COR-L47 (cell line): ENCODE measurements at places on chromosomes 7 and 10.

DNA sequence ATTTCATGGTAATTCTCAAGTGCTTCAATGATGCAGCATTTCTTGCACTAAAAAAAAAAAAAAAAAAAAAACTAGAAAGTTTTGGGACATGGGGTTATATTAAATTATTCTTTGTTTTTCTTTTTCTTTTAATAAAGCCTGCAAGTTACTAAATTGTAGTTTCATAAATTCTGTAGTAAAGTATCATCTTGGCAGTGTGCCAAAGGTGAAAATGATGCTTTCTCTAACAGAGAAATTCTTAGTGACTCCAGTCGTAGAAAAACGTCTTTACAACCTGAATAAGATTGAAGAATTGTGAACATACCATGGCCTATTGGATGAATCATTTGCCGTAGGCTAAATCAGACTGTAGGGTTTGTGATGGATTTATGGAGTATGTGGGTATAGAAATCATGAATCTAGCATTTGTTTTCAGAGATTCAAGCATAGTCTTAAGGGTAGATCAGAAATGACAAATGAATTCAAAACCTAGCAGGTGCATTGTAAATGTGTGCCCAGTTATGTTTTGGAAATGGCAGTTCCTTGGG is 27.1 kb downstream of the RBM17 start:
- DNase-seq, result no peak

DNA sequence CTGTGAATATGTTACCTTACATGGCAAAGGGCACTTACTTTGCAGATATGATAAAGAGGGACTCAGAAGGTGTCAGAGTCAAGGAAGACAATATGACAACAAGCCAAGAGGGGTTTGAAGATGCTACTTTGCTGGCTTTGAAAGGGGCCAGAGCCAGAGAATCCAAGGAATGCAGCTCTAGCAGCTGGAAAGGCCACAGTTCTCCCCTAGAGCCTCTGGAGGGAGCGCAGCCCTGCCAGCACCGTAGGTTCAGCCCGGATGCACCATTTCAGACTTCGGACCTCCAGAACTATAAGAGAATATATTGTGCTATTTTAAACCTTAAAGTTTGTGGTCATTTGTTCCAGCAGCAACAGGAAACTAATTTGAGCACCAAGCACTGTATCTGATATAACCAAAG is 32.9 kb upstream of the WDR11 start:
- no peak for DNase-seq

GRCh38 chr7:85191383-85191782 is 4.5 kb upstream of the SEMA3D start:
- DNase-seq, result peak; percentile 22

DNA sequence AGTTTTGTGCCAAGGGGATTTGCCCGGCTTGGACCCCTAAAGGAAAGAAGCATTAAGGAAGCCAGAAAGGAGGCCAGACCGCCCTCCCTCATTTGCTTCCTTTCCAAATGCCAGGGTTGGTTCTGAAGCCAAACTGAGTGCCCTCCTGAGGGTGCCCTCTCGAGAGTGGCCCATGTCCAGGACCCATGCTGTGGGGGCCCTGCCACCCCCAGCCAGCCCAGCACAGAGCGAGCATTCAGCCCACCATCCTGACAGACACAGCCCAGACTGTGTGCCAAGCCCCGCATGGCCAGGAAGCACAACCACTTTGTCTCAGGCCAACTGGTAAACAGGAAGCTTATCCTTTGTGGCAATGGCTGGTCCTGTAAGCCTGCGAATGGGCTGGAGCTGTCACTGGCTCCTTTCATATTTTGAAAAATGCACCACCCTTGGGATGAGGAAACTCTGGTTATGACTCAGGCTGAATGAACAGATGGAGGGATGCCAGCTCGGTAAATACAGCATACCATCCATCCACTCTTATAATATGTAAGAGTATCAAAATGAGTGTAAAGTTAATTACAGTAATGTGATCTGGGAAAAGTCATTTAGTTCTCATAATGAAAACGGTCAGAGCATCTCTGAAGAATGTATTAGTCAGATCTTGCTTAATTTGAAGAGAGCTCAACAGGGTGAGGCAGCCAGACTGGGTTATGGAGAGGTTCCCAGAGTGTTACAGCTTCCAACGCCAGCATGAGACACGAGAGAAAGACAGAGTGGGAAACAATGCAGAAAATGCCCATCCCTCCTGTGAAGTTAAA is 65.0 kb downstream of the STK17A start:
- peak; percentile 33 for DNase-seq

- DNase-seq, result no peak
These were observed 99.4 kb downstream of the ZMIZ1 start for GRCh38 chr10:79168210-79168609.

DNA sequence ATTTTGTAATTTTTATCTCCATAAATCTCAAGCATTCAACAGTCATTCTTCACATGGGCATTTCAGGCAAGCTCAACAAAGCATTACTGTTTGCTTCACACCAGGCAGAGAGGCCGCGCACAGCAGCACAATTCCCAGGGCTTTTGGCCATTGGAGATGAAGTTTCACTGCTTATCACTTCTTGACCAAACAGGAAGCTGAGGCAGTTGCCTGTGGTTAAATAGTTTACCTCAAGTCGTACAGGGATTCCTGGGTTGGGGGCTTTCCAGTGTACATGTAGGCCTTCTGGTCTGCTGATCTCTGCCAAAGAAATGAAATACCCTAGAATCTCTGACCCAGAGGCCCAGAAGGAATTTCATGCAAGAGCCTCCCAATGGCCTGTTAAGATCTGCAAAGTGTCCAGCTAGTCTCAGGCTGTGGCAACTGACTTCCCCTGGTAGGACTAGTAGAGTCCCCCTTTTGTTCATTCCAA is 11.2 kb upstream of the PRDX3 start:
- no peak for DNase-seq

- no peak for DNase-seq
These were observed 2.6 kb upstream of the HOXA9 start for GRCh38 chr7:27167916-27168264.

GRCh38 chr7:105309235-105310169 is 79.2 kb downstream of the SRPK2 start:
- DNase-seq, result peak; percentile 6

GRCh38 chr7:107833684-107834106 is 30.7 kb upstream of the SLC26A3 start:
- no peak for DNase-seq

GRCh38 chr10:3067859-3068179 is 471 bp downstream of the PFKP start:
- no peak for DNase-seq

DNA sequence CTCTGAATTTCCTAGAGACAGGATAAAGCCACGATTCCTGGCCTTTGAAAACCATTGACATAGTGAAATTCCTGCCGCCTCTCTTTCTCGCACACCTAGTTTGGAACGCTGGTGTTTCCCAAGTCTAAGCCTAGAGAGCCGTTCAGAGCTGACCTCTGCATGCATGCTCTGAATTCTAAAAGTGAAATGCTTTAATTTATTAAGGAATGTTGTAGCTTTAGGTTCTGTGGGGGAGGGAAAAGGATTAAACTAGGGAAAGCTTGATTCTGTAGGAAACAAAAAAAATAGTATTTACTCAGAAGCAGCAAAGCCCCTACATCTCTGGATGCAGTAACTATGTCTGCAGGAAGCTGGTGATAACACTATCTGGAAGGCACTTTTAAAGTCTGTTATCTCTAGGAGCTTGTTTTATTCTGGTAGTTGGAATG is 27.3 kb downstream of the PFKP start:
- no peak for DNase-seq

- DNase-seq, result no peak
These were observed 98.4 kb upstream of the FRMD4A start for GRCh38 chr10:14429043-14429700.

GRCh38 chr7:7327423-7327822 is 145.1 kb downstream of the C1GALT1 start:
- DNase-seq, result no peak

- peak; percentile 31 for DNase-seq
These were observed 790 bp downstream of the ADAM22 start for GRCh38 chr7:87934699-87935383.

DNA sequence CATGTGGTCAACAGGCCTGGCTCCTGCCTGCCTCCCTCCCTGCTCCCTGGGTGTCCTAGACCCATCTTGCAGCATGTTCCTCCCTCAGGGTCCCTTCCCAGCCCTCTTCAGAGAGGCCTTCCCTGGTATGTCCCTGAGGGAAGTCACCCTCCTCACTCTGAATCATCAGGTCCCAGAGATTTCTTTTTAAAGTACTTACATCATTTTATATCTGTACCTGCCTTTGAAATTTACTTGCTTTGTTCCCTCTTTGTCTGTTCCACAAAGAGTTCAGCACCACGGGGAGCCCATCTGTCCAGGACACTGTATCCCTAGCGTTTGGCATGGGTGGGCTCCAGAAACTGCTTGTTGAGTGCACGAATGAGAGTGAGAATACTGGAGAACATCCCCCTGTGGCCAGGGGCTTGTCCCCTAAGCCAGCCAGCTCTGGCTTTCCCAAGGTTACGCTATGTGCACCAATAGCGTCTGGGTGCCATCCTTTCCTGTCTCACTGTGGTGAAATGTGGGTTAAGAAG is 50.6 kb upstream of the IGFBP3 start:
- DNase-seq, result no peak

- no peak for DNase-seq
These were observed 444.1 kb upstream of the LRRN3 start for GRCh38 chr7:110646804-110647203.

GRCh38 chr7:93145354-93145753 is 2.8 kb downstream of the SAMD9L start:
- DNase-seq, result no peak

DNA sequence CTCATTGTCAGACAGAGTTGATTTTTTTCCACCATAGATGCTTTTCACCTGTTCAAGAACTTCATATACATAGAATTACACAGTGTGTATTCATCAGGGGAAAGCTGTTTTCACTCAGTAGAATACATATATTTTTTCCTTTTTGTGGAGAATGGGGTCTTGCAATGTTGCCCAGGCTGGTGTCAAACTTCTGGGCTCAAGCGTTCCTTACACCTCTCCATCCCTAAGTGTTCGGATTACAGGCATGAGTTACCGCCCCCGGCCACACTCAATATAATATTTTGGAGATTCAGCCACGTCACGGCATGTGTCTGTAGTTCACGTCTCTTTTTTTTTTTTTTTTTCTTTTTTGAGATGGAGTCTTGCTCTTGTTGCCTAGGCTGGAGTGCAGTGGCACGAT is 7.5 kb upstream of the SMC3 start:
- no peak for DNase-seq

GRCh38 chr7:104956753-104957450 is 57.1 kb upstream of the KMT2E start:
- DNase-seq, result no peak

DNA sequence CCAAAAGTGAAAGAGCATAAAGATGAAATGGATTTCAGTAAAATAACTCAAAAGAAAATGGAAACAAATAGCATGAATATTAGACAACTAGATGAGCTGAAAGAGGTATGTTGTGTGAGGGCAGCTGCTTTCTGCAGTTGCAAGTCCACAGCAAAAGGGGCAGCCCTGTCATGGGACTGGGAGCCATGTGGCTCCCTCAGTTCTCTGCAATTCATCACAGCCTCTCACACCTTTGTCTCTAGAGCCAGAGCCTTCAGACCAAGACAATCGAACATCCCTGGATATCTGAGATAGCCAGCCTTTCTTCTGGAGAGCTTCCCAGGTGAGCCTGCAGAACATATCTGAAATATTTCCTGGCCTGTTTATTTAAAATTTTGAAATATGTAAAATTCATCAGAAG is 538.7 kb downstream of the REEP3 start:
- DNase-seq, result no peak

DNA sequence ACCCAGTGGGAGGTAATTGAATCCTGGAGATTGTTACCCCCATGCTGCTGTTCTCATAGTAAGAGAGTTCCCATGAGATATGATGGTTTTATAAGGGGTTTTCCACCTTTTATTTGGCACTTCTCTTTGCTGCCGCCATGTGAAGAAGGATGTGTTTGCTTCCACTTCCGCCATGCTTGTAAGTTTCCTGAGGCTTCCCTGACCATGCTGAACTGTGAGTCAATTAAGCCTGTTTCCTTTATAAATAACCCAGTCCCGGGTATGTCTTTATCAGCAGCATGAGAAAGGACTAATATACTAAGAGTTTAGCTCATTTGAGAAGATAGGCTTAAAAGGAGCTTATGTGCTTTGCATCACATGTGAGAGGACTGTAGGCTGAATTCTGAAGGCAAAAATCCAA is 29.3 kb downstream of the TMEM248 start:
- no peak for DNase-seq

DNA sequence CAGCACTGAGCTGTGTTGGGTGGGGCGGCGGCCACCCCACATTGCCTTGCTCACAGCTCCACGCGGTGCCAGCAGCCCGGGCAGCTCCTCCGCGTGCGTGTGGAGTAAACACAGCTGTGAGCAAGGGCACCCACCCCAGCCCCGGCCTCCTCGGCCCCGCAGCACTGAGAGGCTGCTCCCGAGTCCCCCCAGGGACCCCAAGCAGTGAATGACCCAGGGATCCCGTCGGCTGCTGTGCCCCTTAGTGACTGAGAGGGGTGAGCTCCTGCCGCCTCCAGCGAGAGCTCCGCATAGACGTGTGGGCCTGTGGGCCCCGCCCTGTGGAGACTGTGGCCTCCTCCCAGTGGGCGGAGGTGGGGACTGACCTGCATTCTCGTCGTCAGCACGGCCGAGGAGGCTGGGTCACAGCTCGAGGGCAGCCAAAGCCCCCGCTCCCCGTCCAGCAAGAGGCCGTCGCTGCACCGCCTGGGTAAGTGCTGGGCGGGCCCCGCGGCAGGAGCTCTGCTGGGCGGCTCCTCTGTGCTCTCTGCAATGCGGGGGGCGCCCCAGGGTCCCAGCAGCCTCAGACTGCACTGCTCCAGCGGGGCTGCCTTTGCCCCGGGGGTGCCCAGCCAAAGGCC is 29.9 kb upstream of the UTF1 start:
- DNase-seq, result no peak
